ENCODE measurements at places on chromosomes 2 and 18.

- no peak for DNase-seq
Observed at GRCh38 chr2:225171350-225171749, 129.1 kb upstream of the DOCK10 start.

DNA sequence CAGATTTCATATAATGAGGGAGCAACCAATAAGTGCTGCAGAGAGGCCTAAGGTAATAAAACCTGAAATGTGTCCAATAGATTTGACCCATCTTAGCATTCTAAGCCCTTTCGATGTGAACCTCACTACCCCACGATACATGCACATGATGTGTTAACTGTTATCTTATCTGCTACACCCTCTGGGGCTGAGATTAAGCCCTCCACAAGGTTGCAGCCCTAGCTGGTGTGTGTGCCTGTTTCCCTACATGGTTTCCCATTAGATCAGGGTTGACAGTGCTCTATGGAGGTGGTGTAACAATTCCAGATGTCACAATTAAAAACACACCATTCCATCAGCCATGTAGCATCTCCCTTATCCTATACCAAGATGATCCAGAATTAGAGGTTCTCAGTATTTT is 68.9 kb upstream of the THSD7B start:
- no peak for DNase-seq

DNA sequence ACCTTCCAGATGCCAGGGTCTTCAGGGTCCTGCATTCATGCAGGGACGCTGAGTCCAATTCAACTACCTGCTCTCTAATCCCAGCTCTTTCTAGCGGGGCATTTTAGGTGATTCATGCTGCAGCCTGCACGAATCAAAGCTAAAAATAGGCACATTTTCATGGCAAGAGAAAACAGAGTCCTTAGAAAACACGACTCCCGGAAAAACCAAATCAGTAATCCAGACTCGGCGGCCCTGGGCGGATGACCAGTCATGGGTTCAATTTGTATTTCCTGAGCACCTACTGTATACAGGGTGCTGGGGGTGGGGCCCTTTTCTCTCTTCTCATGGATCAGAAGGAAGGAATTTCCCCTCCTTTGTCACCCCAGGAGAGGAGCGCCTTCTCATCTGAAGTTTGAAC is 64.4 kb downstream of the LONRF2 start:
- no peak for DNase-seq

DNA sequence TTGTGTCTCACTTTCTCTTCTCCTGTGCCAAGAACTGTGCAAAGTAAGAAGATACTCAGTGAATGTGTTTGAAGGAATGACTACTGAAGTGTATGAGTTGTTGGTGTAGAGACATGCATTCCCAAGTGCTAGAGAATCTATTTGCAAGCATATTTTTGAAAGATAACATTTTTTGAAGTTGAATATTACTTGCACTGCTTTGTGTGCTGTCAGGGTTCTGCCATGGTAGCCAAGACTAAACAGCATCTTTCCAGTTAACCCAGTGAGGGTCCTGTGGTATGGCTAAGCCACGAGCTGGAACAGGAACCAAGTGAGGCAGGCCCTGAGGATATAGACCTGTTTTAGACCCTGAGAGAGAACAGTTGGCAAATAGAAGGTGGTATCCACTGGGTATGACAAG is 35.2 kb upstream of the EFEMP1 start:
- DNase-seq, result no peak

DNA sequence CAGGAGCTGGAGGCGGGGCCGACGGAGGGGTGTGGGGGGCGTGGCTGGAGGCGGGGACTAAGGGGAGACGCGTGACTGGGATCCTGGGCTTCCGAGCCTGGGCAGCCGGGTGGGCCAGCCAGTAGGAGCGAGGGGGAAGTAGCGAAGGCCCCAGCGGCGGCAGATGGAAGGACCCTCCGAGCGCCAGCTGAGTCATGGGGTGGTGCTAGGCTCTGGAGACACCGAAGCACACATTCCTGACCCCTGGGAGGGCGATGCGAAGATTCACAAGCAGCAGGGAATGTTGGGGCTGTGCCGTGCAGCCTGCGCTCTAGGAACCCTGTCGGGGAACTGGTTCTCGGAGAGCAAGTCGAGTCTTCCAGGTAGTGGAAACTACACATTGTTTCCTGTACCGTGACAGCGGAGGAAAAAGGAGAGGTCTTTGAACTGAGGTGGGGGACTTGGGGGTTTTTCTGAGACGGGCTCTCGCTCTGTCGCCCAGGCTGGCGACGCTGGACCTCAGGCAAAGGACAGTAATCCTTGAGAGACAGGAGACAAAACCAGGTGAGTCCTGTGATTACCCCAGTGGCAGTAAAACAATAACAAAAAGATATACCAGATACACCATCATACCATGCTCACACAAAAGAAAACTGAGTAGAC is 650 bp upstream of the AFG3L2 start:
- DNase-seq, result no peak

GRCh38 chr18:64132871-64133270 is 16.0 kb downstream of the LINC00305 start:
- DNase-seq, result no peak

GRCh38 chr18:13703899-13704298 is 22.5 kb downstream of the FAM210A start:
- DNase-seq, result no peak

- no peak for DNase-seq
Observed at GRCh38 chr2:215590010-215590745, 154.3 kb upstream of the FN1 start.

DNA sequence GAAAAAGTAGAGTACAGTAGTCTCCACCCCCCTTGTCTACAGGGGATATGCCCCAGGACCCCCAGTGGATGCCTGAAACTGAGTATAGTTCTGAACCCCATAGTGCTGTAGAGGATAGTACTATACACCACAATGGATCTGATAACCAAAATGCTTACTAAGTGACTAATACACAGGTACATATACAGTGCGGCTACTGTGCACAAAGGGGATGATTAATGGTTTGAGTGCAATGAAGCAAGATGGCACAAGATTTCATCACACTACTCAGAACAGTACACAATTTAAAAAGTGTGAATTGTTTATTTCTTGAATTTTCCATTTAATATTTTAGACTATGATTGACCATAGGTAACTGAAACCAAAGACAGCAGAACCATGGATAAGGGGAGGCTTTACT is 446.9 kb upstream of the NRP2 start:
- DNase-seq, result no peak

- DNase-seq, result no peak
Observed at GRCh38 chr2:15073664-15074063, 441.1 kb downstream of the LRATD1 start.

GRCh38 chr2:241666627-241667400 is 19.8 kb downstream of the DTYMK start:
- no peak for DNase-seq

DNA sequence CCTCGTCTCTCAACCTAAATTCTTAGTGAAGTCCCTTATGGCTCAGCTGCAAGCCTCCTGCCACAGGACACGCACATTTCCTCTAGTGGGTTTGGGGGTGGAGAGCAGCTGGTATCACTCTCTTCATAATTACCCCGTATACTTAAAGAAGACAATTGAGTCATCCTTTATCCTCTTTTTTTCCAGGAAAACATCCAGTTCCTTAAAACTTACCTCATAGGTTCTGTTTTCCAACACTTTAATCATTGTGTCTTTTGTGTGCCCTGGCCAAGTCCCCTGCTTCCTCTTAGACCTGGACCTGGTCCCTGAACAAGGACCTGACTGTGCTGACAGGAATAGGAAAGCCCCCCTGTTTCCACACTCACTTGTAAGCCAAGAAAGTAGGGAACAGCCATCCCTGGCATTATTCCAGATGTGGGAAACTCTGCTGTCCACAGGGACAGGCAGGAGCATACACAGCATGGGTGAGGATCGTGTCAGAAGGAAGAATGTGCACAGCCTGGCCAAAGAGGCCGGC is 42.3 kb upstream of the MYO1B start:
- no peak for DNase-seq

GRCh38 chr2:232073026-232073425 is 111.5 kb downstream of the DIS3L2 start:
- no peak for DNase-seq

Data from non-pigmented ciliary epithelial cell (primary cell).